ENCODE measurements at places on chromosomes 4 and X.

- DNase-seq = no peak
Observed at GRCh38 chr4:160848901-160849760, 1314.7 kb downstream of the FSTL5 start.

DNA sequence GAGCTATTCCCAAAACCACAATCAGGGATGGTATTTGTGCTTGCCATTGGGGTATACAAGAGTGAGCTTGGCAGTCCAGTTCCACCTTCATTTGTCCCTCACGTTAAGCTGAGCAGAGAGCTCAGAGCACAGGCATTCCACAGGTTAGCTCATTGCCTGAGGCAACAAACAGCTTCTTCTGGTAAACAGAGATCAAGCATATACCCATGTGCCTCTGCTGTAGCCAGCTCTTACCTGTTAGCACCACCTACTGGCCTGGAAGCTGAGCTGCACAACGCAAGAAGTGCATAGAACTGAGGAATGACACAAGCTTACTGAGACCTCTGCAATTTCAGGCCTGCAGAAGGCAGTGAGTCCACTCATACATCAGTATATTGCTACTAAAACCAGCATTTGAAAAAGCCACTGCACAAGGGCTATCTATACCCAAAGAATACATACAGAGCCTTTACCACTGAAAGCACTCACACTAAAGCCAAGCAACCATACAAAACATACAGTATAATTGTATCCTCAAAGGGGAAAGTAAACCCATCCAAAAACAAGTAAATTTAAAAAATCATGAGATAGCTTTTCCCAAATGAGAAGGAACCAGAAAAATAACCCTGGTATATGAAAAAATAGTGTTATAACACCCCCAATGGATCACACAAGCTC, 258.3 kb upstream of the GABRA2 start:
- DNase-seq = no peak

- no peak for DNase-seq
Observed at GRCh38 chr4:168777277-168777965, 232.6 kb downstream of the CBR4 start.

GRCh38 chr4:151459375-151459774, 50.4 kb downstream of the FHIP1A start:
- no peak for DNase-seq

- DNase-seq = no peak
Observed at GRCh38 chrX:96683997-96684338, 674 bp upstream of the DIAPH2 start.

- no peak for DNase-seq
Observed at GRCh38 chrX:153694687-153695270, 7.1 kb downstream of the SLC6A8 start.

- DNase-seq = no peak
Observed at GRCh38 chrX:39953879-39954278, 143.9 kb downstream of the BCOR start.

DNA sequence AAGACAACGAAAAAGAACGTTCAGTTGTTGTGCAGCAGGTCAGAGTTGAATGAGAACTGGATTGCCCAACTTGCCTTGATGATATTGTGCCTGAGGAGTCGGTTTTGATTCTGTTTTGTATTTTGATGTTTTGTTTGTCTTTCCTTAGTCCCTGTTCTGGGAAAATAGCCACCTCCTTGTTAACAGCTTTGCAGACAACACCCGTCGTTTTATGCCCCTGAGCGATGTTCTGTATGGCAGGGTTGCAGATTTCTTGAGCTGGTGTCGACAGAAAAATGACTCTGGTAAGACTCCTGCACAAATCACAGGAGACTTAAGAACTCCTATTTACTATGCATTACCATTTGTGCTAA, 4.5 kb downstream of the BST1 start:
- DNase-seq = no peak

GRCh38 chrX:137430301-137430700, 135.6 kb upstream of the ZIC3 start:
- no peak for DNase-seq

DNA sequence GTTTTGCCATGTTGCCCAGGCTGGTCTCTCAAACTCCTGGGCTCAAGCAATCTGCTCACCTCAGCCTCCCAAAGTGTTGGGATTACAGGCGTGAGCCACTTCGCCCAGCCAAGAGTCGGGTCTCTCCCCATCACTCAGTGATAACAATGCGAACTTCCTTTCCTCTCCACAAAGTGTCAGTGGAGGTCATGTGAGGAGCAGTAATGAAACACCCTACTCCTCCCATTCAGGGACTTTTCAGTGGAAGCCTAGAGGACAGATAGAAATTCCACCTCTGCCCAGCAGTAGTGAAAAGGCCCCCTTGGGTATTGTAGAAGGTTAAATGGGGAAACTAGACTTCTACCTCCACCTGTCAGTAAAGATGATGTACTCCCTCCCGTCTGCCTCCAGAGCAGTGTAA, 141.9 kb upstream of the STK26 start:
- no peak for DNase-seq

DNA sequence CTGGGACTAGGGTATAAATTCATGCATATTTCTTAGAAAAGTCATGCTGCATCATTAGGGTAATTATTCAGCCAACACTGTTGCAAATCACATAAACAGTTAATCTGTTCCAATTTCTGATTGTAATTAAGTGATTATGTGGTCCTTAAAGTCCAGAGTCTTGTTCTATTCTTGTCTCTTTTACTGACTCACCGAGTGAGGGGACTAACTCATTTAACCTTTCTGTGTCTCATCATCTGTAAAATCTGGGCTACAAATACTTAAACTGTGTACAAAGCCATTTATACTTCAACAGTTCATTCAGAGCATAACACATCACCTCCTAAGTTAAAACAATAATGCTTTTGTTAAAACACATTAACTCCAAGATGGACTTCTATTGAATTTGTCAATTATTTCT, 65.4 kb upstream of the KLHL13 start:
- no peak for DNase-seq

DNA sequence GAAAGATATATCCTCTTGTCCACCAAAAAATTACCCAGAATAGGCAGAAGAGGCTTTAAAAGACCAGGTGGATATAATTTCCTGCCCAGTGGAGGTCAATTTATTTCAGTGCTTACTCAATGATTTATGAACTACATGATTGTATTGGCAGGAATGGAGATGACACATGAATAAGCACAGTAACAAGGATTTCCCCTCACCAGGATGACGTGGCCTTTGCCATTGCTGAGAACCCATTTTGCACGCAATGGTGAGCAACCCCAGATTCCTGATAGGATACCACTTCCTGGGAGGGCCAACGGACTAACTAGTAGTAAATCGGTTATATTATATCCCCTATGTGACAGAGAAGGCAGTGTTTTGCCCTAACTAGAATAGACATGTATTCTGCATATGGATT, 11.6 kb upstream of the TTC29 start:
- no peak for DNase-seq

DNA sequence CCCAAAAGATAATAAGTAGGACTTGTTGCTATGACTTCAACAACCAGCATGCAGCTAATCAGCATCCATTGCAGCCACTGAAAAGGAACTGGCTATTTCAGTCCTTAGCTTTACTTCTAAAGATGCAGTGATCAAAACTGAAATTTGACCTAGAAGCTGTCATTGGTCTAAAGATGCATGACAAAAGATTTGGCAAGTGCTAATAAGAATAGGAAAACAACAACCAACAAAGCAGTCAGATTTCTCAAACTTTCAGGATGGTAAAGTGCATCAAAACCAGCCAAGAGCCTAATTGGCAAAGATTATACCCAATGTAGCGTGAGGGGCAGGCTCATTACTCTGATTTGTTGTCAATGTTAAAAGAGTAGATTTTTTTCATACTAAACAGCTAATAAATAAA, 77.1 kb upstream of the WDR17 start:
- no peak for DNase-seq

- DNase-seq = no peak
Observed at GRCh38 chr4:113962719-113963265, 16.7 kb downstream of the ARSJ start.

DNA sequence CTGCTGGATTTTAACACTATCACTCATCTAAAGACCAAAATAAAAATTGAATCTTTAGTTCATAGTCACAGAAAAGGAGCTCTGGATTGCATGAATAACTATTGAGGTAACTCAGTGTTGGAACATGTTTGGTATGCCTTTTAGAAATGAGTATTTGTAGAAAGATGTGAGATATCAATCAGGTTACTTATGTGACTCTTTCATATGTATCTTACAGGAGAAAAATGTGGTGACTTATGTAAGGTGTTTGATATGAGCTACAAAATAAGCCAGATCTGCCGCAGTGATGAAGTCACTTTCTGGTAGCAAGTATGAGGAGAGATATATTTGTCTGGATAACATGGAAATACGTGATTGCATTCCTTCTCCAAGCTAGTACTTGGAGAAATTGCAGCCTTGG, 1653.3 kb upstream of the PCDH7 start:
- no peak for DNase-seq
